ENCODE measurements at places on chromosomes 16 and 17. TPM values are rescaled to one million over a fixed set of nuclear protein-coding genes. Genes with fewer than 3 reads are reported as not detected.

ABCC3 gene
- total RNA-seq = 122 TPM

SLC5A11 gene
- total RNA-seq = 1.8 TPM

PIK3R5 gene
- 12.3 TPM for total RNA-seq

RNF213 gene
- total RNA-seq = 96.0 TPM

KRTAP1-5 gene
- total RNA-seq = not detected

SKAP1 gene
- 1.1 TPM for total RNA-seq

DNA sequence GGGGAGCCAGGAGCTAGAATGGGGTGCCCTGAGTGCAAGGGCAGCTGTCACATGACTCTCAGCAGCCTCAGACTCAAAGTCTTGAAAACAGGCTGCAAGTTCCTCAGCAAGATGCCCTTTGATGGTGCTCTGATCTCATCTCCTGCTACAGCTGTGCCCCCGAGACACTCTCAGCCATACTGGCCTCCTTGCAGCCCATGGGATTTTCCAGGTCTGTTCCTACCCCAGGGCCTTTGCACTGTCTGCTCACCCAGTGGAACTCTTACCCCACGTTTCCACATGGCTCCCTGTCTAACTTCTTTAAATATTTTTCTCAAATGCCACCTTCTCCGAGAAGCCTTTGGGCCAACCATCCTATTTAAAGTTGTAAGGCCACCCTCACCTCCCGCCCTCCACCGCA, 146.9 kb downstream of the C16orf95 start:
- no peaks in the 10 kb centered on the region for H3K36me3 ChIP-seq
- H3K4me1 ChIP-seq = no peaks in the 10 kb centered on the region
- H3K27me3 ChIP-seq = no peaks in the 10 kb centered on the region
- H3K4me3 ChIP-seq = no peak overlapping the region

DNA sequence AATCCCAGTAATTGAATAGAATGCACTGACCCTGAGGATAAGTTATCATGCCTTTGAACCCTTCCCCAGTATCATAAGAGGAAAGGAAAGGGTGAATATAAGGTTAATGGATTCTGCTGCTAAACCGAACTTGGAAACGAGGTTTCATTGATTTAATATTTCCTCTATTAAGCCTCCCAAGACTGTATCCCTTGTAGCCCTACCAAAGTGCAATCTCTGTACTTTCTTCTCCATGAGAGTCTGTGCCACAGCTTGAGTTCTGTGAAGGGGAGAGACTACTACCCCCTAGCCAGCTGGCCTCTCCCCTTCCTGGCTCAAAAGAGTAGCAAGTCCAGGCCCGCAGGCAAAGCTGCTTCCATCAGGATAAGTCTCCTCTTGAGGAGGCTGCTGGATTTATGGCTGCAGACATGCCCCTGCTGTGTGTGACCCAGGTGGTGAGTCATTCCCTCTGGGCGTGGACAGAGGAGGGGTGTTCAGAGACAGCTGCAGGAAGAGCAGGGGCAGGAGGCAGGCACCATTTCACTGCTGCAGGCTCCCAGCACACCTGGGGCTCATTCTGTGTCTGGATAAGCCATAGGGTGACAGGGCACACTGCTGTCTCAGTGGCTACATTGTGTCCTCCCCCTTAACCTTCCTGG, 58.4 kb downstream of the TOM1L2 start:
- peaks cover 13% of the 10 kb centered on the region for H3K4me1 ChIP-seq
- no peak overlapping the region for H3K4me3 ChIP-seq
- no peaks in the 10 kb centered on the region for H3K36me3 ChIP-seq
- H3K27ac ChIP-seq = peak overlapping the region; percentile 43

DNA sequence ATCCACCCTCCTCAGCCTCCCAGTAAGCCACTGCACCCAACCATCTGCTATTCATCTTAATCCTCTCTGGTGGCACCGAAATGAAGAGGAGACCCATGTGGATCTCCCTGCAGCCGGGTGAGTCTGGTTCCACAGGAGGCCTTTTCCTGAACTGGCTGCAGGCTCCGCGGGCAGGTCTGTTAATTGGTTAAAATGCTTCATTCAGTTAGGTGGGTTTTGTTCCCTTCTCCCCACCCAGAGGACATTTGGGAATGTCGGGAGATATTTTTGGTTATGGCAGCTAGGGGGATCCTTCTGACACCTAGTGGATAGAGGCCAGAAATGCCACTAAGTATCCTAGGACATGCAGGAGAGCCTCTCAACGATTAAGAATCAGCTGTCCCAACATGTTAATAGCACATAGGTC, 16.7 kb downstream of the C16orf54 start:
- no peak overlapping the region for H3K27ac ChIP-seq
- H3K4me1 ChIP-seq = no peaks in the 10 kb centered on the region
- H3K27me3 ChIP-seq = no peaks in the 10 kb centered on the region
- H3K36me3 ChIP-seq = no peaks in the 10 kb centered on the region
- DNase-seq = no peak

DNA sequence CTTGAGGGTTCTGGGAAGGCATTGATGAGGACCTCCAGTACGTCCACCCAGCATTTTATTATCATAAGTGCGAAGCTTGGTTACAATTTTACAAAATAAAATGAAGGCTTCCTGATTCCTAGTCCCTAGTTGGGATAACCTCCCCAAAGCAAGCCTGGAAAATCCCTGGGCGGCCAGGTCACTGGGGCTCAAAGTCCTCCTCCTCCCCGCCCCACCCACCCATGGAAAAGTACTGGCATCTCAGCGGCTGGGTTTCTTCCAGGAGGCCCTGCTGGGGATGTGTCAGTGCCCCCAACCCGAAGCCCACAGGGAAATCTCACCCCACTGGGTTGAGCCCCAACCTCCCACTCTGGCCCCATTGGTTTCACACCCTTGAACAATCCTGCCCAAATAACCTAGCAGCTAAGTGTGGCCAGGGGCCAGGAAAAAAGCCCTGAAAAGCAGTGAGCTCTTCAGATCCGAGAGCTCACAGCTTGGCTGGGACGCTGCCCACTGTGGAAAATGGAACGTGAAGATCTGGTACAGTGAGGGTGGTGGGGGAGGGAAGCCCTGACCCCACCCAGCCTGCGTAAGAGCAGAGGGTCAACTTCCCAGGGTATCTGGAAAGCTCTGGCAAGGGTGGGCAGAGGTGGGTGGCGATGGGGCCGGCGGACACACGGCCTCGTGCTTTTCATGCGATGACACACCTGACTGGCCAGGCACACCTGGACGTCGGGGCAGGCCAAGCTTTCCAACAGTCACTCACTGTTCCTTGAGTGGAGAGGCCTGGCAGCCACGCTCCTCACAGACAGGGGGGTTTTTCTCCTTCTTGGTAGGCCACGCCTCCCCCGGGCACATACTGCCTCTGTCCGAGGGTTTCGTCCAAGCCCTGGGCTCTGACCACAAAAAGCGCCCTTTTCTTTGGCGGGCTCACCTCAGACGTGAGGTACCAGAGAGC, 324.5 kb downstream of the SOX9 start:
- DNase-seq = no peak
- H3K4me1 ChIP-seq = no peaks in the 10 kb centered on the region
- no peak overlapping the region for H3K27ac ChIP-seq
- H3K4me3 ChIP-seq = no peak overlapping the region

GRCh38 chr17:6104956-6105648, 34.9 kb downstream of the WSCD1 start:
- H3K4me1 ChIP-seq = no peaks in the 10 kb centered on the region
- no peak overlapping the region for H3K27ac ChIP-seq
- no peak overlapping the region for H3K4me3 ChIP-seq

DNA sequence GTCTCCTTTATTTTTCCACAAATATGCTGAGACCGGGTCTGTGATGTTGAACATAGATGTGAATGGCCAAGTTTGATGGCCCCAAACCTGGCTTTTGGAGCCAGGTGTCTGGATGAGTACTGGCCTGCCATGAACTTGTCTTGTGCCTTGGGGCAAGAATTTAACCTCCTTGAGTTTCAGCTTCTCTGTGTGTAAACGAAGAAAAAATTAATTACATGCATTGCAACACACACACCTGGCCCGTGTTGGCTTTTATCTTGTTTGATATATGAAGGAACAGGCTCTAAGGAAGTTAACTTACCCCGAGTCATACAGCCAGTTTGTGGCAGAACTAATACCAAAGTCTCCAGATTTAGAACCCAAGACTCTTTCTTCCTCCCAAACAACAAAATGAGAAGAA, 13.1 kb downstream of the FBXO39 start:
- no peaks in the 10 kb centered on the region for H3K4me1 ChIP-seq
- no peak overlapping the region for H3K4me3 ChIP-seq
- H3K36me3 ChIP-seq = no peaks in the 10 kb centered on the region
- DNase-seq = no peak

DNA sequence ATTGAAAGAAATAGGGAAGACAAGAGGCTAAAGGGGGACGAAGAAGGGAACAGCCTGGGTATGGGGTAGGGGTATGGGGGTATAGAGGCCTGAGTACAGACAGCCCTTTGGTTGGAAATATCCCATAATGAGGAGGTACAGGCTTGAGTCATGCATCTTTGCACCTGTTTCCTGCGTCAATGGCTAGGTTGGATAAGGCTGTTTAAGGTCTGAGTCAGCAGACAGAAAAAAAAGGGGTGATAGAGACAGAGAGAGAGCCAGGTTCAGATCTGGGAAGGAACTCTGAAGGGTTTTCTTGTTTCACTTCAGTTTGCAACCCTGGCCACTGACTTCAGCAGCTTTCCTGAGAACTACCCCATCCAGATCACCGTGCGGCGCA, 8.5 kb downstream of the FNDC8 start:
- no peaks in the 10 kb centered on the region for H3K4me1 ChIP-seq
- no peak for DNase-seq
- no peaks in the 10 kb centered on the region for H3K36me3 ChIP-seq
- H3K27me3 ChIP-seq = no peaks in the 10 kb centered on the region
- H3K27ac ChIP-seq = no peak overlapping the region
- H3K4me3 ChIP-seq = no peak overlapping the region

DNA sequence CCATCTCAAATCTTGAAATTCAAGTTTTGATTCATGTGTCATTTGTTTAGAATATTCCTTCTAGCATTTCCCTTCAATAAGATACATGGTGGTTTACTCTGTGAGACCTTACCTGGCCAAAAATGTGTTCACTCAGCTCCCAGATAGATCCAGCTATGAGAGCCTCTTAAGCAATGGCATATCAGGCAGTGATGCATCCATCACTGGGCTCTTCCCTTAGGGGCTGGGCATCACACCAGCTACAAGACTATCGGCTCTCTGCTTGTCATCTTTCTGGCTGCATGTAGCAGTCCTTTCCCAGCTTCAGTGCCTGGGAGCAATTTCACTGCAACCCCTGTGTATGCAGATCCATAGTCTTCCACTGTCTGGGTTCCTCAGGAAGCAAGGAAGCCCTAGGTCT, 40.6 kb downstream of the GOSR1 start:
- H3K4me1 ChIP-seq = no peaks in the 10 kb centered on the region
- H3K27me3 ChIP-seq = no peaks in the 10 kb centered on the region
- peaks cover 9% of the 10 kb centered on the region for H3K36me3 ChIP-seq
- DNase-seq = no peak

- DNase-seq = no peak
- no peak overlapping the region for H3K4me3 ChIP-seq
- H3K4me1 ChIP-seq = no peaks in the 10 kb centered on the region
- no peaks in the 10 kb centered on the region for H3K27me3 ChIP-seq
Observed at GRCh38 chr16:4488499-4488967, 12.3 kb downstream of the HMOX2 start.

GRCh38 chr17:9842057-9842758, 16.5 kb downstream of the GLP2R start:
- DNase-seq = peak; percentile 35
- H3K4me1 ChIP-seq = no peaks in the 10 kb centered on the region
- peak overlapping the region; percentile 50 for H3K27ac ChIP-seq
- no peaks in the 10 kb centered on the region for H3K36me3 ChIP-seq
- no peaks in the 10 kb centered on the region for H3K27me3 ChIP-seq

- H3K4me1 ChIP-seq = peaks cover 4% of the 10 kb centered on the region
- H3K4me3 ChIP-seq = no peak overlapping the region
- DNase-seq = no peak
- H3K36me3 ChIP-seq = no peaks in the 10 kb centered on the region
- H3K27ac ChIP-seq = no peak overlapping the region
Observed at GRCh38 chr17:78724999-78725398, 57.1 kb downstream of the CYTH1 start.

DNA sequence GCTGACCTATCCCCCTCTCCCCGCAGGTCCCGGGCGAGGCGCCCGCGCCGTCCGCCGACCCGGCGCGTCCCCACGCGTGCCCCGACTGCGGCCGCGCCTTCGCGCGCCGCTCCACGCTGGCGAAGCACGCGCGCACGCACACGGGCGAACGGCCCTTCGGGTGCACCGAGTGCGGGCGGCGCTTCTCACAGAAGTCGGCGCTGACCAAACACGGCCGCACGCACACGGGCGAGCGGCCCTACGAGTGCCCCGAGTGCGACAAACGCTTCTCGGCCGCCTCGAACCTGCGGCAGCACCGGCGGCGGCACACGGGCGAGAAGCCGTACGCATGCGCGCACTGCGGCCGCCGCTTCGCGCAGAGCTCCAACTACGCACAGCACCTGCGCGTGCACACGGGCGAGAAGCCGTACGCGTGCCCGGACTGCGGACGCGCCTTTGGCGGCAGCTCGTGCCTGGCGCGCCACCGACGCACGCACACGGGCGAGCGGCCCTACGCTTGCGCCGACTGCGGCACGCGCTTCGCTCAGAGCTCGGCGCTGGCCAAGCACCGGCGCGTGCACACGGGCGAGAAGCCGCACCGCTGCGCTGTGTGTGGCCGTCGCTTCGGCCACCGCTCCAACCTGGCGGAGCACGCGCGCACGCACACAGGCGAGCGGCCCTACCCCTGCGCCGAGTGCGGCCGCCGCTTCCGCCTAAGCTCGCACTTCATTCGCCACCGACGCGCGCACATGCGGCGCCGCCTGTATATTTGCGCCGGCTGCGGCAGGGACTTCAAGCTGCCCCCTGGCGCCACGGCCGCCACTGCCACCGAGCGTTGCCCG, 10.3 kb downstream of the ZNF771 start:
- H3K27ac ChIP-seq = peak overlapping the region; percentile 81
- peak; percentile 46 for DNase-seq
- H3K27me3 ChIP-seq = no peaks in the 10 kb centered on the region
- H3K4me1 ChIP-seq = no peaks in the 10 kb centered on the region

- peaks cover 11% of the 10 kb centered on the region for H3K4me1 ChIP-seq
- no peaks in the 10 kb centered on the region for H3K27me3 ChIP-seq
- no peak overlapping the region for H3K4me3 ChIP-seq
- peaks cover 8% of the 10 kb centered on the region for H3K36me3 ChIP-seq
- peak overlapping the region; percentile 42 for H3K27ac ChIP-seq
Observed at GRCh38 chr17:18191967-18192366, 8.3 kb downstream of the ALKBH5 start.

- no peak for DNase-seq
- H3K27me3 ChIP-seq = no peaks in the 10 kb centered on the region
- H3K36me3 ChIP-seq = peaks cover 3% of the 10 kb centered on the region
- peaks cover 10% of the 10 kb centered on the region for H3K4me1 ChIP-seq
Observed at GRCh38 chr17:32485261-32486110, 1.3 kb upstream of the CDK5R1 start.

All from breast epithelium (tissue), 4 donors.